Endothelial cell of umbilical vein (primary cell): ENCODE measurements at places on chromosomes 7 and 10. TPM values are rescaled to one million over a fixed set of nuclear protein-coding genes. Genes with fewer than 3 reads are reported as not detected.

DNA sequence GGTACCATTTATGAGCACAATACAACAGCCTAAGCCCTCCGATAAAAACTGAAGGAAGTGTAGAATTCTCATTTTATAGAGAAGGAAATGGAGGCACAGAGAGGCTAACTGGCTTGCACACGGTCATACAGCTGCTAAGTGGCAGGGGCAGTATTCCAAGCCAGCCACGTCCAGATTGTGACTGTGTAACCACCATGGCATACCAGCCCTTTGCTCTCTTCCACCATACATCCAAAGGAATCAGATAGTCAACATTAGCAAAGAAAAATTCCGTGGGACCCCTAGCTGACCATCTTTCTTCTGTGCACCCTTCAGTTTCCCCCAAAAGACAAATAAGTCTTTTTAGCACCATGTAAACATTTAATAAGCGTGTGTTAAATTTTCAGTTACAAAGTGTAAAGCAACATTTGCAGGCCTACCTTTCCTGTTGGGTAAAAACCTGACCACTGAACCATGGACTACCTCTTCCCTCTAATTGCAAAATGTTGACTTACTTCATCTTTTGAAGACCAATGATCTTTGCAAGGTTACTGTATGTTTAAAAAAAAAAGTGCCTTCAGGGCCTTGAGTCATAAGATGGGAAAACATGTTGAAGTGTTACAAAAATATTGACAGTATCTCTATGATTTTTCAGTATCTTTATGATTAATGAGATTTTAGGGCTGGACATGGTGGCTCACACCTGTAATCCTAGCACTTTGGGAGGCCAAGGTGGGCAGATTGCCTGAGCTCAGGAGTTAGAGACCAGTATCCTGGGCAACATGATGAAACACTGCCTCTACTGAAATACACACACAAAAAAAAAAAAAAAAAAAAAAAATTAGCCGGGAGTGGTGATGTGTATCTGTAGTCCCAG lies 24.3 kb upstream of the PDZD8 start:
- no peak overlapping the region for H3K27ac ChIP-seq
- no peaks in the 10 kb centered on the region for H3K4me1 ChIP-seq

The DLX6 gene
- total RNA-seq = not detected in 2 replicates

GRCh38 chr7:150666412-150666811 lies 19.1 kb upstream of the GIMAP2 start:
- H3K27me3 ChIP-seq = no peaks in the 10 kb centered on the region
- no peak overlapping the region for H3K27ac ChIP-seq
- H3K4me3 ChIP-seq = no peak overlapping the region

The UTF1 gene
- total RNA-seq = not detected in 2 replicates

- H3K27ac ChIP-seq = no peak overlapping the region
- H3K4me1 ChIP-seq = no peaks in the 10 kb centered on the region
- no peak for DNase-seq
- H3K4me3 ChIP-seq = no peak overlapping the region
- no peaks in the 10 kb centered on the region for H3K36me3 ChIP-seq
Observed at GRCh38 chr7:79216236-79216635, 237.2 kb downstream of the MAGI2 start.

GRCh38 chr7:107594961-107595737 lies 15.1 kb downstream of the BCAP29 start:
- H3K36me3 ChIP-seq = peaks cover 5% of the 10 kb centered on the region
- peaks cover 57% of the 10 kb centered on the region for H3K4me1 ChIP-seq
- no peaks in the 10 kb centered on the region for H3K27me3 ChIP-seq
- peak overlapping the region; percentile 7 for H3K4me3 ChIP-seq

GRCh38 chr10:100907773-100908363 lies 4.9 kb upstream of the SLF2 start:
- DNase-seq = no peak
- H3K4me1 ChIP-seq = peaks cover 17% of the 10 kb centered on the region
- no peak overlapping the region for H3K27ac ChIP-seq
- H3K4me3 ChIP-seq = no peak overlapping the region

The KLF6 gene
- total RNA-seq = 307 and 330 TPM in 2 replicates

GRCh38 chr10:130409931-130410330 lies 273.7 kb downstream of the GLRX3 start:
- no peaks in the 10 kb centered on the region for H3K4me1 ChIP-seq
- no peaks in the 10 kb centered on the region for H3K36me3 ChIP-seq
- H3K27me3 ChIP-seq = no peaks in the 10 kb centered on the region
- no peak overlapping the region for H3K27ac ChIP-seq

The PLXDC2 gene
- total RNA-seq = 0.53 and 1.2 TPM in 2 replicates

DNA sequence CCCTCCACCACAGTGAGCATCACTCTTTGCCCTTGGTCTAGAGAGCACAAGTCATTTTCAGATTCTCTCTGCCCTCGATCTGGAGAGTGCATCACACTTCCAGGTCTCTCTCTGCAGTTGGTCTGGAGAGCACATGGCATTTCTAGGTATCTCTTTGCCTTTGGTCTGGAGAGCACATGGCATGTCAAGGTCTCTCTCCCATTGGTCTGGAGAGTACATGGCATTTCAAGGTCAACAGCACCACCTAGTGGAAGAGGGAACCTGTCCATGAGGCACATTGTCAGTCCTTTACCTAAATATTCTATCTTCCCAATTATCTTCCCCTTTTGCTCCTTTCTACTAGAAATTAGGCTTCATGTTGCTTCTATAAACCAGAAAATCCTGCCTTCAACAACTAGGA lies 1139.4 kb downstream of the XPNPEP1 start:
- no peak overlapping the region for H3K4me3 ChIP-seq
- H3K36me3 ChIP-seq = no peaks in the 10 kb centered on the region
- H3K27me3 ChIP-seq = no peaks in the 10 kb centered on the region
- no peaks in the 10 kb centered on the region for H3K4me1 ChIP-seq
- no peak overlapping the region for H3K27ac ChIP-seq

DNA sequence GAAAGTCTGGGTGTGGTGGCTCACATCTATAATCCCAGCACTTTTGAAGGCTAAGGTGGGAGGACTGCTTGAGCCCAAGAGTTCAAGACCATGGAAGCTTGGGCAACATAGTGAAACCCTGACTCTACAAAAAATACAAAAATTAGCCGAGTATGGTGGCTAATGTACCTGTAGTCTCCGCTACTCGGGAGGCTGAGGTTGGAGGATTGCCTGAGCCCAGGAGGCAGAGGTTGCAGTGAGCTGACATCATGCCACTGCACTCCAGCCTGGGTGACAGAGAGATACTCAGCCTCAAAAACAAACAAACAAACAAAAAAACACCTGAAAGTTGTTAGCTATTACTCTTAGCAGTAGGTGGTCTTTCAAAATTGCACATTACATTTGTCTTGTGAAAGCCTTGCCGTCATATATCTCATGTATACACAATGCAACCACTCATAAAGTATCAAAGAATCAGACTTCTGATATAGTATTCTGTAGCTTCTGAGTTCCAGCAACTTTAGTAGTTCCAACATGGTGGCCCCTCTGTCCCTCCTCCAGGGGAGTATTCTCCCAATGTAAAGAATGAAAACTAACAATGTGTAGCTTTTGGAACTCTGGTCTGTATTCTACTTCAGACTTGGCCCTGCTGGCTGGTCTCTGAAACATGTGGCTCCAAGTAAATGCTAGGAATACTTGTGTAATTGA lies 101.5 kb downstream of the ZNF92 start:
- H3K36me3 ChIP-seq = no peaks in the 10 kb centered on the region
- no peaks in the 10 kb centered on the region for H3K27me3 ChIP-seq
- H3K4me1 ChIP-seq = peaks cover 4% of the 10 kb centered on the region
- H3K27ac ChIP-seq = no peak overlapping the region
- no peak for DNase-seq

The BEND7 gene
- total RNA-seq = 30.8 and 31.7 TPM in 2 replicates

DNA sequence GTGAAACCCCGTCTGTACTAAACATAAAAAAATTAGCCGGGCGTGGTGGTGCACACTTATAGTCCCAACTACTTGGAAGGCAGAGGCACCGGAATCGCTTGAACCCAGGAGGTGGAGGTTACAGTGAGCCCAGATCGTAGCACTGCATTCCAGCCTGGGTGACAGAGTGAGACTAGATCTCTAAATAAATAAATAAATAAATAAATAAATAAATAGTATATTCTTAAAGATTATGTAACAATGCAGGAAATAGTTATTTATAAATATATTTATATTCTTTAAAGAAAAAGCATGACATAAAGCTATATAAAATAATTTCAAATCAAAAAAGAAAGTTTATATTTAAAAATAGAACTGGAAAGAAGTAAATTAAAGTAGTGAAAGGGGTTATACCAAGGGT lies 76.4 kb downstream of the MBL2 start:
- H3K27ac ChIP-seq = no peak overlapping the region
- H3K27me3 ChIP-seq = no peaks in the 10 kb centered on the region
- H3K36me3 ChIP-seq = no peaks in the 10 kb centered on the region
- H3K4me1 ChIP-seq = no peaks in the 10 kb centered on the region

The TSPAN12 gene
- 19.0 and 19.8 TPM in 2 replicates for total RNA-seq

- H3K27me3 ChIP-seq = no peaks in the 10 kb centered on the region
- no peak overlapping the region for H3K27ac ChIP-seq
- peaks cover 5% of the 10 kb centered on the region for H3K4me1 ChIP-seq
- no peak for DNase-seq
- no peaks in the 10 kb centered on the region for H3K36me3 ChIP-seq
Observed at GRCh38 chr10:104273286-104273685, 4.3 kb downstream of the GSTO2 start.

The SPDYE16 gene
- total RNA-seq = 0.22 TPM in 1 of 2 replicates, not detected in the other

The GPRIN2 gene
- total RNA-seq = not detected in 2 replicates

The SH3PXD2A gene
- 5.1 and 6.6 TPM in 2 replicates for total RNA-seq

The NUTM2D gene
- total RNA-seq = 1.3 and 1.6 TPM in 2 replicates

The DNA2 gene
- total RNA-seq = 18.1 and 18.2 TPM in 2 replicates

DNA sequence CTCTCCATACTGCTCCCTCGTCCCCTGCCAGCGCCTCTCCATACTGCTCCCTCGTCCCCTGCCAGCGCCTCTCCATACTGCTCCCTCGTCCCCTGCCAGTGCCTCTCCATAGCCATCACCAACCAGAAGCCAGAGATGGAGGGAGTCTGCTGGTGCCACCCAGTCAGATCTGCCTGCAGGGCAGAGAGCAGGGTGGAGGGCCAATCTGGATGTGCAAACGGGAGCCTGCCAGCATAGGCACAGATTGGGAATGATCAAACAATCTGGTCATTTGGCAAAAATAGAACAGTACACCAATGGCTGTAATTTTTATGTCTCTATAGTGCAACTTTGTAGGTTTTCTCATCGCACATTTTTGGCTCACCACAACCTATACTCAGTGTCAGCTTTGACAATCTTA lies 76.9 kb upstream of the LRRC4 start:
- no peaks in the 10 kb centered on the region for H3K36me3 ChIP-seq
- H3K4me1 ChIP-seq = peaks cover 6% of the 10 kb centered on the region
- DNase-seq = no peak
- no peak overlapping the region for H3K4me3 ChIP-seq

GRCh38 chr7:99504281-99504602 lies 220 bp upstream of the ZKSCAN5 start:
- no peaks in the 10 kb centered on the region for H3K27me3 ChIP-seq
- H3K4me3 ChIP-seq = peak overlapping the region; percentile 76
- no peaks in the 10 kb centered on the region for H3K36me3 ChIP-seq
- DNase-seq = no peak
- peak overlapping the region; percentile 69 for H3K27ac ChIP-seq

- no peak for DNase-seq
- no peaks in the 10 kb centered on the region for H3K36me3 ChIP-seq
- no peaks in the 10 kb centered on the region for H3K27me3 ChIP-seq
- no peaks in the 10 kb centered on the region for H3K4me1 ChIP-seq
- no peak overlapping the region for H3K4me3 ChIP-seq
Observed at GRCh38 chr7:143480501-143480900, 2.8 kb downstream of the TAS2R41 start.

DNA sequence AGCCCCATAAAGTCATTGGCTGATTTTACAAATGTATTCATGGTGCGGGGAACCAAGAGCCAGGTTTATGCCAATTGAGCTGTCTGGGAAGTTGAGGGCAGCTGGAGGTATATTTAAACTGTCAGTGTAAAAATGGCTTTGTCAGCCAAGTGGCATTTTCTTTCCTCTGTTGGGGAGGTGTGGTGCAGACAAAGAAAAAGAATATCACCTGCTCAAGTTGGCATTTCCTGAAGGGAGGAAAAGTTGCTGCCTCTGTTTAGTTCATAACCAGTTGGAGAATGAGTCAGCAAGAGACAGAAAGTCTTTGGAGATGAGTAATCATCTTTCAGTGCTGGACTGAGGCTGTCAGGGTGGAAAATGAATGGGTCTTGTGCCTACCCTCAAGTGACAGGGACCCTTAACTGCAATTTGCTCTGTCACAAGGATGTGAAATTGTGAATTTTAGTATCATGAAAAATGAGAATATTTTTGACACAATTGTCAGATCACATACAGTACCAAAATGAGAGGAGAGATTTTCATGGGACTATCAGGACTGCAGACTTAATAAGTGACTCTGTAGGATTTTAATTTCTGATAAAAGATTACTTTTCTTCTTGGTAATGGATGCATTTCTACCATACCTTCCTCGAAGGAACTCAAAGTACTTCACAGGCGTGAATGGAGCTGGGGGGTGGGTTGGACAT lies 137.3 kb downstream of the ANLN start:
- no peak overlapping the region for H3K4me3 ChIP-seq
- H3K27ac ChIP-seq = no peak overlapping the region
- H3K4me1 ChIP-seq = peaks cover 11% of the 10 kb centered on the region
- peak; percentile 29 for DNase-seq
- no peaks in the 10 kb centered on the region for H3K27me3 ChIP-seq
- H3K36me3 ChIP-seq = no peaks in the 10 kb centered on the region
